ENCODE measurements at places on chromosomes 1 and 21. TPM values are rescaled to one million over a fixed set of nuclear protein-coding genes. Genes with fewer than 3 reads are reported as not detected.
A peak's percentile ranks its signal among the peaks of the same experiment; 100 is the strongest.

DNA sequence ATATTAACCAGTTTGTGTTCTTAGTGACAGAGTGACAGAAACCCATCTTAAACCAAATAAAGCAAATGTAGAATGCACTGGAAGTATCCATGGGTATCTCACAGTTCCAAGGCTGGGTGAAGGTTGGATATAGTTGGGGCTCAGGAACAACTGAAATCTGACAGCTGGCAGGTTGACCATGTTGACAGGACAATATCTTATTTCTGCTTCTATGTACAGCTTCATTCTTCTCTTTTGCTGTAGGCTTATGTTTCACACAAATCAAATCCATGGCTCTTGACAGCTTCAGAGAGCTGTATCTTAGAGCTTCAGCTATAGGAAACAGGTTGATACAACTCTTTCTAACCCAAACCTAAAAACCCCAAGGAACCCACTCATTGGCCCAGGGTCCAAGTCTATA, 34.3 kb upstream of the FGGY start:
- DNase-seq: no peak
- H3K4me1 ChIP-seq: no peaks in the 10 kb centered on the region
- no peaks in the 10 kb centered on the region for H3K36me3 ChIP-seq
- H3K4me3 ChIP-seq: no peak overlapping the region
- no peak overlapping the region for H3K27ac ChIP-seq

DNA sequence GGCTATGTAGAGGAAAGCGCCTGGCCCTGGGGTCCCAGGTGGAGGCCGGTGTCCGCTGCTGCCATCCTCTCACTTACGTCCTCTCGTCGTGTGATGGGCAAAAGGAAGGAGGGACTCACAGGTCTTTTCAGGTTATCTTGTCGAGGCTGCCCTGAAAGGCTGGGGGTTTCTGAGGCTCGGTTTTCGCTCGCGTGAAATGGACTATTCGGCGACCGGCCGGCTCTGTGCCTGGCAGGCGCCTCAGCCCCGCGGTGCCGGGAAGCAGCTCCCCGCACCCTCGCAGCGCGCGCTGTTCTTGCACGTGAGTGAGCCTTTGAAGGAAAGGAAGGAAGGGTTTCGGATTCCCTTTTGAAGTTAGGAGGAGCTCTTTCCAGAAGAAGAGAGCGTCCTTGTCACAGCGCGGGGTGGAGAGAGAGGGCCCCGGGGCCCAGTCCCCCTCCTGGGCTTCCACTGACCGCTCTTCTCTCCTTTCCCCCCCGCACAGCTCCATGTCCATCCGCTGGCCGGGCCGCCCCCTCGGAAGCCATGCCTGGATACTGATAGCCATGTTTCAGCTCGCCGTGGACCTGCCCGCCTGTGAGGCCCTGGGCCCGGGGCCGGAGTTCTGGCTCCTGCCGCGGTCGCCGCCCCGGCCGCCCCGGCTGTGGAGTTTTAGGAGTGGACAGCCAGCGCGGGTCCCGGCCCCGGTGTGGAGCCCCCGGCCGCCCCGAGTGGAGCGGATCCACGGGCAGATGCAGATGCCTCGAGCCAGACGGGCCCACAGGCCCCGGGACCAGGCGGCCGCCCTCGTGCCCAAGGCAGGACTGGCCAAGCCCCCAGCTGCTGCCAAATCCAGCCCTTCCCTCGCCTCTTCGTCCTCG, 57.2 kb downstream of the AJAP1 start:
- H3K27ac ChIP-seq: no peak overlapping the region
- no peak for DNase-seq
- no peaks in the 10 kb centered on the region for H3K4me1 ChIP-seq
- no peak overlapping the region for H3K4me3 ChIP-seq
- no peaks in the 10 kb centered on the region for H3K36me3 ChIP-seq
- H3K27me3 ChIP-seq: peaks cover 15% of the 10 kb centered on the region

GRCh38 chr1:27527223-27527889, 37.4 kb upstream of the WASF2 start:
- H3K4me1 ChIP-seq: peaks cover 55% of the 10 kb centered on the region
- DNase-seq: peak; percentile 80
- no peaks in the 10 kb centered on the region for H3K27me3 ChIP-seq

Gene THRAP3
- total RNA-seq: 157 TPM

GRCh38 chr1:37281354-37281753, 193.0 kb upstream of the ZC3H12A start:
- peaks cover 10% of the 10 kb centered on the region for H3K27me3 ChIP-seq
- H3K36me3 ChIP-seq: no peaks in the 10 kb centered on the region
- H3K4me3 ChIP-seq: no peak overlapping the region
- no peaks in the 10 kb centered on the region for H3K4me1 ChIP-seq

Gene SPTA1
- not detected for total RNA-seq

- no peak overlapping the region for H3K4me3 ChIP-seq
- H3K27ac ChIP-seq: no peak overlapping the region
- H3K36me3 ChIP-seq: no peaks in the 10 kb centered on the region
- H3K27me3 ChIP-seq: no peaks in the 10 kb centered on the region
- no peaks in the 10 kb centered on the region for H3K4me1 ChIP-seq
- DNase-seq: no peak
These were observed 640.4 kb downstream of the USP25 start for GRCh38 chr21:16370186-16370585.

GRCh38 chr1:2430592-2430973, 18.2 kb upstream of the PEX10 start:
- H3K27me3 ChIP-seq: no peaks in the 10 kb centered on the region
- no peaks in the 10 kb centered on the region for H3K4me1 ChIP-seq
- no peak overlapping the region for H3K4me3 ChIP-seq
- H3K27ac ChIP-seq: no peak overlapping the region
- no peaks in the 10 kb centered on the region for H3K36me3 ChIP-seq

DNA sequence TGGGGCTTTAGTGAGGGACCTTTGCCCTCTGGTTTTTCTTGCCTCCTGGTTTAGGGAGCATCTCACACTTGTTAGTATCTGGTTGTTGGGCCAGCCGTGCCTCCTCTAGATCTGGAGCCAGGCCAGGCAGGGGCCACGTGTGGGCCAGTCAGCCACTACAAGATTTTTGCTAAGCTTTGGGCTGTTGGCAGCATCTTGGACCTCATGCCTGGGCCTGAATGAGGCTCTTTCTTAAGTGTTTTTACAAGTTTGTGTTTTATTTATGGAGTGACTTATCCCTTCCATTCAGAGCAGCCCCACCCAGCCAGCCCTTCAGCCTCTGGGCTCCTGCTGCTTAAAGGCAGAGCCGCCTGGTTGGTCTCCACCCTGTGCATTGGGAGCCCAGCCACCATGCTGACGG, 1.6 kb upstream of the SH3BGRL3 start:
- DNase-seq: peak; percentile 58
- H3K27ac ChIP-seq: peak overlapping the region; percentile 87
- no peaks in the 10 kb centered on the region for H3K27me3 ChIP-seq
- H3K4me3 ChIP-seq: peak overlapping the region; percentile 55

GRCh38 chr1:76269155-76269554, 194.6 kb downstream of the ST6GALNAC3 start:
- peak; percentile 73 for DNase-seq
- peaks cover 3% of the 10 kb centered on the region for H3K36me3 ChIP-seq
- peak overlapping the region; percentile 82 for H3K27ac ChIP-seq
- H3K27me3 ChIP-seq: no peaks in the 10 kb centered on the region
- peak overlapping the region; percentile 55 for H3K4me3 ChIP-seq

DNA sequence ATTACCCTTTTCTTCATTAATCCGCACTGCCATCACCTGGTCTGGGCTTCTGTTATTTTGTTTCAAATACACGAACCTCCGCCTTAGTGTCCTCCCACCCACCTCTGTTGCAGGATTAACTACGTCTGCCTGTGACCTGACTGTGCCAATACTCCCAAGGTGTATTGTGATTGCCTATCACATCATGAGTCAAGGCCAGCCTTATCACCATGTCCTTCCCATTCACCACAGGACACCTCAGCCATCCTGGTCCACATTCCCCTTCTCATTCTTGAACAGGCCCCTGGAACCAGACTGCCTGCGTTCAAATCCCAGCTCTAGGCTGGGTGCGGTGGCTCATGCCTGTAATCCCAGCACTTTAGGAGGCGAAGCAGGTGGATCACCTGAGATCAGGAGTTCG, 14.4 kb downstream of the F11R start:
- DNase-seq: no peak
- H3K27me3 ChIP-seq: no peaks in the 10 kb centered on the region
- peaks cover 14% of the 10 kb centered on the region for H3K4me1 ChIP-seq
- no peak overlapping the region for H3K4me3 ChIP-seq

DNA sequence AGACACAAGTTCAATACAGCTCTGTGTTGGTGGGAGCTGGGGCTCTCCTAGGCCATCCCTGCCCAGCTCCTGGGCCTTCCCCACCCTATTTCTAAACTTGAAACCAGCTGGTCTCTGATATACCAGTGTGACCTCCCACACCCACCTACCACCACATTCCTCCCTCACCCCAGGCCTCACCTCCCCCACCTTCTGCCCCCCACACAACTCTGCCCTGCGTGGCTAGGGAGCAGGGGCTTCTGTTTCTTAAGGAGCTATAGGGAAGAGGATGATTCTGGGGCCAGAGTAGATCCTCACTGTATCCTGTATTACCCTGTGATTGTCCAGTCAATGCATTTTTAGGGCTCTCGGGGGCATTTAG, 16.5 kb downstream of the NES start:
- H3K4me1 ChIP-seq: peaks cover 61% of the 10 kb centered on the region
- DNase-seq: no peak
- no peaks in the 10 kb centered on the region for H3K36me3 ChIP-seq
- H3K27me3 ChIP-seq: peaks cover 28% of the 10 kb centered on the region

DNA sequence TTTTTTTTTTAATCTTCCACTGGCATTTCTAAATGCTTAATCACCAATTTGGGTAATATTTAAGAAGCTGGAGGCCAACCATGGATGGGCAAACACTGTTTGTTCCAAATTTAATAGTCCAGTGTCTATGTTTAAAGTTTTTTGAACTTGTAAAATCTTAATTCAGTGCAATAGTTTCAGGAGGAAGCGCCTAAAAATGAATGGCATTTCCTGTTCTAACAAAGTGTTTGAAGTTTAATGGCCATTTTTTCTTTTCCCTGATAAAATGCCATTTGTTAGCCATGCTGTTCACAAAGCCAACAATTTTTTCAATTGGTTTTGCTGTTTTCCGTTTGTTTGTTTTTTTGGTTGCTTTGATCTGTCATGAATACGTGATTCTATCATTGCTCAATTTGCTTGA, 552.1 kb downstream of the LMO4 start:
- DNase-seq: no peak
- no peaks in the 10 kb centered on the region for H3K36me3 ChIP-seq
- H3K27me3 ChIP-seq: peaks cover 3% of the 10 kb centered on the region
- H3K4me3 ChIP-seq: no peak overlapping the region
- no peaks in the 10 kb centered on the region for H3K4me1 ChIP-seq

Gene PLEKHA6
- 0.07 TPM for total RNA-seq

DNA sequence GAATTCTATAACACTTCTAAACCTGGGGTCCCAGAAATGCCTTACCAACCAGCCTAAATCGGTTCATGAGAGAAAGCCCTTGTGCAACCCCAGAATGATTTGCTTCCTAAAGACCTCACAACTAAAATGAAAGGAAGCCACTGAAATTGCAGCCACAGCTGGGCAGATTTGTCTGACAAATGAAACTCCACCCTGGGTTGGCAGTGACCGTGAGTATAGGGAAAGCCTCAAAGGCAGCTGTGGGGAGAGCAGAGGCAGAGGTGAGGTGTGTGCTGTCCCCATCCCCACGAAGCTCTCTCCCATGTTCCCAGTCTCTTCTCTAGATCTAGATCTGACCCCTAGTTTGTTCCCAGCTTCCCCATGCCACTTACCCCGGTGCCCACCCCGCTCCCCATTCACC, 23.1 kb downstream of the RHBDL2 start:
- H3K4me1 ChIP-seq: peaks cover 2% of the 10 kb centered on the region
- H3K27ac ChIP-seq: no peak overlapping the region
- H3K27me3 ChIP-seq: peaks cover 9% of the 10 kb centered on the region

DNA sequence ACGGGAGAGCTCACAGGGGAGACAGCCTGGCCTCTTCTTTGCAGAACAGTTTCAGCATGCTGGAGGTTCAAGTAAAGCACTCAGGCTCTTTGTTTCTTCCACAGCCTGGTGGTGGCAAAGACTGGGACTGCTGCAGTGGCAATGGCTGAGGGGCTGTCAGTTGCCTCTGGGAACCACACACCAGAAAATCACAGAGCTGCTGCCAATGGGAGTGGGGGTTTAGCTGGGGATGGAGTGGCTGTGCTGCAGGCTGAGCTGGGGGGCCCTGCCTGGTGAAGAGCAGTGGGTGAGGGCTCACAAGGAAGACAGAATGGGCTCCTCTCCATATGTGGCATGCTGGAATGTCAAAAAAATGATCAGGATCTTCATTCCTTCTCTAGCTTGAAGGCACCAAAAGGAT, 25.6 kb upstream of the PTGFR start:
- H3K27ac ChIP-seq: no peak overlapping the region
- H3K4me3 ChIP-seq: no peak overlapping the region
- H3K36me3 ChIP-seq: no peaks in the 10 kb centered on the region
- H3K27me3 ChIP-seq: no peaks in the 10 kb centered on the region

DNA sequence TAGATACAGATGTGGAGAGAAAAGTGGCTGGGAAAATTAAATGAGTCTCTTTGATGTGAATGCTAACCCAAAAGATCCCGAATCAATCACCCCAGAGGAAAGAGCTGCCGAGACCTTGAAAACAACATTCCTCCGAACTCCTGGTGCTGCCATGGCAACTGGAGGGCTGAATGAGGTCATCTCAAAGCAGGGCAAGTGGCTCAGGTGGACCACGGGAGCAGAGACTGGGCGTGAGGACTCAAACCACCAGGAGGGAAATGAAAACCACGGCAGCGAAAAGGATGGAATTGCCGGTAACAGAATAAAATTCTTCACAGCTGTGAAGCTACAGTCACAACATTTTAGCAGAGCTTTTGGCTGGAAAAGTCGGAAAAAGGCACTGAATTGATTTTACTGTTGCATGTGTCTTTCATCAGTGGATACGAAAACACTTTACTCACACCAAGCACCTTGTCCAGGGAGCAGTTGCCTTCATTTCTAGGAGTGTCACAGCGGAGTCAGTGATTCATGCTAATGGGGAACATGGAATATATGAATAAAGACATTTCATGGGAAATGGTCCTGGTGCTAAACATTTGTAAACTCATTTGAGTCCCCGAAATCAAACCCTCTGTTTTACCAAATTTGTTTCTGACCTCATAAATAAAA, 23.2 kb upstream of the BECN2 start:
- H3K4me1 ChIP-seq: no peaks in the 10 kb centered on the region
- no peak for DNase-seq
- H3K4me3 ChIP-seq: no peak overlapping the region
- peaks cover 4% of the 10 kb centered on the region for H3K27me3 ChIP-seq
